Activated CD8-positive, alpha-beta T cell treated with anti-CD3 and anti-CD28 coated beads, Interleukin-2, amount 10 ng/mL, durations not matched to agents 7 days and 5 days (primary cell): ENCODE measurements at places on chromosomes 13 and 19. TPM values are rescaled to one million over a fixed set of nuclear protein-coding genes. Genes with fewer than 3 reads are reported as not detected.

DNA sequence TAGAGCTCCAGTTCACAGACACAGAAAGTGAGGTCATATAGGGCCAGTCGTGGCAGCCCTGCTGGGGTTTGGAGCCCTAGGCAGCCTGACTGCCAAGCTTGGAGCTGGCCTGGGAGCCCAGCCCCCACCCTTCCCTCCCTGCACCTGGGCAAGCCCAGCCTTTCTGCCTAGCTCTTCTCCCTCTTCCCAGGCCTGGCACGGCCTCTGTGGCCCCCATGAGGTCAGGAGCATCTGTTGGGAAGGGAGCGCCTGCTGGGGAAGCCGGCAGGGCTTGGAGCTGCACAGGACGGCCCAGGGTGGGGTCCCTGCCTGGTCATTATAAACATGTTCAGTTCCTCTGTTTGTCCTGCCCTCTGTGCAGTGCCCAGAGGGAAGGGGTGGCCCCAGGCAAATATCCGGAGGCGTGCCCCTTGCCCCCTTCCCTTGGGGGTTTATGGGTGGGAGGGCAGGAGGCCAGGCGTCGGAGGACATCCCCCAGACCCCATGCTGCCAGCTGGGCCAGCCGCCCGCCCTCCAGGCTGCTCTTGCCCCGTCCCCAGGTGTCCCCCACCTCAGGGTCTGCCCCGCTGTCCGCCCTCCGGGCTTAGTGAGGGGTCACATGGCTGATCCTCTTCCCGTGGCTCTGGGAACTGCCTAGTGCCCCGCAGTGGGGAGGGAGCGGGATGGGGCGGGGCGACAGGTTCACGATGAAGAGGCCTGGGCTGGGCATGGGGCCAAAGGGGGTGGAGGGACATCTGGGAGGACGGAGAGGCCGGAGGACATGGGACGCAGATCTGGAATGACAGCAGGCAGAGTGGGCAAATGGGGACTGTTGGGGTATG is 30.0 kb upstream of the NCCRP1 start:
- DNase-seq, result no peak
- H3K4me1 ChIP-seq, result peaks cover 5% of the 10 kb centered on the region
- no peaks in the 10 kb centered on the region for H3K36me3 ChIP-seq
- no peaks in the 10 kb centered on the region for H3K27me3 ChIP-seq
- H3K4me3 ChIP-seq, result no peak overlapping the region
- H3K27ac ChIP-seq, result no peak overlapping the region

DNA sequence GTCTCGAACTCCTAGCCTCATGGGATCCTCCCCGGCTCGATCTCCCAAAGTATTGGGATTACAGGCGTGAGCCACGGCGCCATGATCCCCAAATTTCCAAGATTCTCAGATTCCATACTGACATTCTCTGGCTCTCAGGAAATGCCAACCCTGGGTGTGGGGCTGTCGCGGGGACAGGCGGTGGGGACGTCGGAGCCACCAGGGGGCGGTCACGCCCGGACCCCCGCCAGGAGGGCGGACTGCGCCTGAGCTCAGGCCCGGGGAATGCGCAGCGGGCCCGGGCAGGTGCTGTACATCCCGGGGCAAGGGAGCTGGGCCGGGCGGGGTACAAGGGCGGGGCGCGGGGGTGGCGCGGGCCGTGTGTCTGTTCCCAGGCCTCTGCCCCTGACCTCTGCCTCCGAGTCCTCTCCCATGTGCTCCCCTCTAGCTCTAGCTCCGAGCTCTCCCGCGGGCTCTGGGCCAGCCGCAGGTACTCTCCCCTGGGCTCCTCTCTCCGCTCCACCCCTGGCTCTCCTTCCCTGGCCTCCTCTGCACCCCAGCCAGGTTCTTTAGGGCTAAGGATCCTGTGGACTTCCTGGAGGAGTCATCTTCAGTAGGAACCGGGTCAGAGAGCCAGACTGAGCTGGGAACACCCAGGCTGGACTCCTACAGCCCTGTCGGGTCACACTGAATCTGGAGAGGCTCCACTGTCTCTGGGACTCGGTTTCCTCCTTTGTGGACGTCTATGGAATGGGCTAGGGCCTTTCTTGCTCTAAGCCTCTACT is 2.4 kb downstream of the PPP1R13L start:
- no peak overlapping the region for H3K27ac ChIP-seq
- peaks cover 41% of the 10 kb centered on the region for H3K4me1 ChIP-seq
- H3K27me3 ChIP-seq, result peaks cover 32% of the 10 kb centered on the region
- DNase-seq, result no peak
- H3K4me3 ChIP-seq, result no peak overlapping the region

- H3K4me1 ChIP-seq, result peaks cover 25% of the 10 kb centered on the region
- H3K36me3 ChIP-seq, result peaks cover 2% of the 10 kb centered on the region
- H3K27me3 ChIP-seq, result peaks cover 9% of the 10 kb centered on the region
- no peak overlapping the region for H3K27ac ChIP-seq
- DNase-seq, result peak; percentile 20
Observed at GRCh38 chr19:49129238-49129583, 9.9 kb downstream of the PPFIA3 start.

GRCh38 chr13:80666782-80667552 is 326.0 kb upstream of the SPRY2 start:
- H3K36me3 ChIP-seq, result no peaks in the 10 kb centered on the region
- no peaks in the 10 kb centered on the region for H3K4me1 ChIP-seq
- no peak overlapping the region for H3K4me3 ChIP-seq
- no peak for DNase-seq
- H3K27me3 ChIP-seq, result no peaks in the 10 kb centered on the region

- no peaks in the 10 kb centered on the region for H3K27me3 ChIP-seq
- peaks cover 22% of the 10 kb centered on the region for H3K4me1 ChIP-seq
- no peak for DNase-seq
- peak overlapping the region; percentile 26 for H3K27ac ChIP-seq
- no peak overlapping the region for H3K4me3 ChIP-seq
- H3K36me3 ChIP-seq, result no peaks in the 10 kb centered on the region
Observed at GRCh38 chr19:38057959-38058690, 151.1 kb downstream of the SIPA1L3 start.

DNA sequence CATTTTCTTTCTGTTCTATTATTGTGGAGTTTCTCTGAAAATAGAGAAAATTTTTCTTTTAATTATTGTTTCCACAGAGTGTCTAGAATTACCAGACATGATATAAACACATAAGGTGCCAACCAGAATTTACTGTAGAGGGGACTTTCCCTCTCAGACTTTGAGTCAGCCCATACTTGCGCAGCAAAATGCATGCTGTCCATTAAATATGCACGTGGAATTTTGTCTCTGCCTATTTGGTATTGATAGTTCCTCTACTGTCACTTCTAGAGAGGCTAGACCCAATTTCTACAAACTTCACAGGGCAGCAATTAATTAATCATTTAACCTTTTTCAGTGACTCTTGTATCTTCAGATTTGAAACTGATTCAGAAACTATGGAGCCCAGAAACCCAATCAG is 8.9 kb downstream of the ZNF93 start:
- no peaks in the 10 kb centered on the region for H3K27me3 ChIP-seq
- H3K4me1 ChIP-seq, result peaks cover 16% of the 10 kb centered on the region
- H3K27ac ChIP-seq, result no peak overlapping the region
- H3K36me3 ChIP-seq, result peaks cover 85% of the 10 kb centered on the region

DNA sequence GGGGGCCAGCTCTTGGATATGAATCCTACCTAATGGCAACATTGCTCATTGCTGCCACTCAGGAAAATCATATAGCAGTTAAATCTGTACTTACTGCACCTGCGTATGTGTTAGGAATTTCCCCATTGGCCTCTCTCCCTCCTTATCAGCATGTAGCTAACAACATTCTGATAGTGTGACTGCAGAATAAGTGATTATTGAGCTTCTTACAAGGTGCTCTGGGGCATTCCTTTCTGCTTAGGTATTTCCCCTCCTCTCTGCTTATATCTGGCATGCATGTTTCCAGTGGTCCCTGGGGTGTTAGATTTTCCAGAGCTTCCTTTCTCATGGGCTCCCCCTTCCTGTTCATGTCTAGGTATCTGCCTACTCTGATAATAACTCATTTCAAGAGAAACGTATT is 414.1 kb upstream of the SLITRK1 start:
- no peak overlapping the region for H3K4me3 ChIP-seq
- H3K27ac ChIP-seq, result no peak overlapping the region
- H3K27me3 ChIP-seq, result no peaks in the 10 kb centered on the region
- no peaks in the 10 kb centered on the region for H3K36me3 ChIP-seq
- no peaks in the 10 kb centered on the region for H3K4me1 ChIP-seq

DNA sequence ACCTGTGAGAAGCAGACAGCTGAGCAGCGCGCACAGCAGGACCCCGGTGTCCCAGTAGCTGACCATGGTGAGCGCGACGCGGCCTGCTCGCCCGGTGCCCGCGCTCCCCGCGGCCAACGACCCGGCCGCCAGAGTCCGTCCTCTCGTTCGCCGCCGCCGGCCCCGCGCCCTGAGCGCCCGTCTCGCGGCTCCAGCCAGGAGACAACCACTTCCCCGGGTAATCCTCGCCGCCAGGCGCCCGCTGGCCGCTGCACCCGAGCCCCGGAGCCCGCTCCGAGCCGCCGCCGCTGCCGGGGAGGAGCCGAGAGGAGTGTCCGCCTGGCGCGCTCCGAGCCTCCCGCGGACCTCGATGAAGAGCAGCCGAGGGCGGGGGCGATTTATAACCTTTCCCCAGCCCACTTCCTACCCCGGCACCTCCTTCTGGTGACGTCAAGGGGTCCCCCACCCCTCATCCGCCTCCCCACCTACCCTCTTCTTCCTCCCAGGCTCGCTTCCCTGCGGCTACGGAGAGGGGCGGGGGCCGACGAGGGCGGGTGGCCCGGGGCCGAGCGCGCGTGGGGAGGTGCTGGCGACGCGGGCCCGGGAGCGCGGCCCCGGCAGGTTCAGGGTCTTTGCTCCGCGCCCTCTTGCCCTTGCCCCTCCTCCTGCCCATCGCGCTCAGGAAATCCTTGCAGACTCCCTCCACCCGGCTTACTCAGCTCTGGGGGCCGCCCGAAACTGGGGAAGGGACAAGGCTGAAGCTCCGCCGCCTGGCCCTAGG is at the start of gene FLT1:
Gene FLT1 (minus strand): TSS at position 351 of the 760 bp plus-strand sequence. CDS start 285 bp downstream, at position 66.
- DNase-seq, result peak; percentile 46
- H3K36me3 ChIP-seq, result no peaks in the 10 kb centered on the region
- peaks cover 25% of the 10 kb centered on the region for H3K4me1 ChIP-seq
- H3K27me3 ChIP-seq, result peaks cover 50% of the 10 kb centered on the region
- peak within 1 kb of the TSS; percentile 43 for H3K4me3 ChIP-seq
- no peak within 1 kb of the TSS for H3K27ac ChIP-seq

RASGRP4 gene
- 0.50 TPM for total RNA-seq

NLRP7 gene
- total RNA-seq, result not detected

CDC42EP5 gene
- not detected for total RNA-seq

RNF17 gene
- total RNA-seq, result not detected

CYP4F8 gene
- not detected for total RNA-seq
